ENCODE measurements at places on chromosomes 4 and X.

GRCh38 chr4:134463771-134464170 lies 262.2 kb upstream of the PABPC4L start:
- DNase-seq, result no peak

- no peak for DNase-seq
Observed at GRCh38 chr4:41451961-41452360, 86.0 kb upstream of the LIMCH1 start.

GRCh38 chrX:55702671-55703070 lies 14.9 kb upstream of the RRAGB start:
- no peak for DNase-seq

- no peak for DNase-seq
Observed at GRCh38 chrX:108000751-108001150, 18.6 kb upstream of the TEX13B start.

DNA sequence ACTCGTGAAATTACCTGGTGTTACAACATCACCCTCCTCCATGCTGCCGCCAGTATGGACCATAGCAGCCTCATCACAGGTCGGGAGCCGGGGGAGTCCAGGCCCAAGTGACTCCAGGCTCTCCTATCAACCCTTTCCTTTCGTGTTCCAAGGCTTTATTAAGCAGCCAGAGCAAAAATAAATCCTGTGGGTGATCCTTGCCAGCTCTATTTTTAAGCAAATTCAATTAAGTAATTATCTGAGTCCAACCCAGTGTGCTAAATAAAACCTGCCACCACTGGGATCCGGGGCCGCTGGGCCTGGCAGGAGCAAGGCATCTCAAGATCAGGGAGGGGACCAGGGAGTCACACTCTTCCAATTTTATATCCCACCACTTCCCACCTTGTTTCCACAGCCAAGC lies 80.7 kb upstream of the PRPS1 start:
- no peak for DNase-seq

GRCh38 chrX:15512401-15512965 lies 11.9 kb downstream of the BMX start:
- DNase-seq, result no peak

DNA sequence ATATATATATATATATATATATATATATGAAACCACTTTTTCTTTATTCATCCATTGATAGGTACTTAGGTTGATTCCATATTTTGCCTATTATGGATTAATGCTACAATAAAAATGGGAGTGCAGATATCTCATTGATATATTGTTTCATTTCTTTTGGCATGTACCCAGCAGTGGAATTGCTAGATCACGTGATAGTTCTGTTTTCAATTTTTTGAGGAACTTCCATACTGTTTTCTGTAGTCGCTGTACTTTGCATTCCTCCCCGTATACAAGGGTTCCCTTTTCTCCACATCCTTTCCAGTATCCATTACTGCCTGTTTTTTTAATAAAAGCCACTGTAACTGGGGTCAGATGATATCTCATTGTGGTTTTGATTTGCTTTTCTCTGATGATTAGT lies 124.6 kb downstream of the GABRB1 start:
- DNase-seq, result no peak

DNA sequence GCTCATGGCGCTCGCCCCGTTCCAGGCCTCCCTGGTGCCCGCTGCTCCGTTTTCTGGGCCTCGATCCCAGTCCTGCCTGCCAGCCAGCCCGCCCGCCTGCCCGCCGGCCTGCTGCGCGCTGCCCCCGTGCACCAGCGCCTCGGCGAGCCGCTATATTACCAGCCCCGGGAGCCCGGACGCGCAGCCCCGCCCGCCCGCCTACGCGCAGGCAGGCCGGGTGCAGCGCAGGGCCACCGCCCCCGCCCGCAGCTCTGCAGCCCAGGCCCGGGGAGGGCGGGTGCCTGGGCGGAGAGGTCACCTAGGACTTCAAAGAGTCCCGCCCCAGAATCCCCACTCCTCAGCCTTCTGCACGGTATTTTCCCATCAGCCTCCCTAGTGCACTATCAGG lies at the start of gene MAOB:
TSS of gene MAOB (minus strand) at position 157 of the 388 bp plus-strand sequence. CDS start at position 6, 151 bp downstream.
- DNase-seq, result no peak

- no peak for DNase-seq
Observed at GRCh38 chr4:172163215-172163614, 350.0 kb downstream of the GALNTL6 start.

GRCh38 chrX:13468096-13468495 lies 101.3 kb upstream of the EGFL6 start:
- DNase-seq, result no peak

- DNase-seq, result no peak
Observed at GRCh38 chr4:106340774-106341173, 24.4 kb downstream of the AIMP1 start.

DNA sequence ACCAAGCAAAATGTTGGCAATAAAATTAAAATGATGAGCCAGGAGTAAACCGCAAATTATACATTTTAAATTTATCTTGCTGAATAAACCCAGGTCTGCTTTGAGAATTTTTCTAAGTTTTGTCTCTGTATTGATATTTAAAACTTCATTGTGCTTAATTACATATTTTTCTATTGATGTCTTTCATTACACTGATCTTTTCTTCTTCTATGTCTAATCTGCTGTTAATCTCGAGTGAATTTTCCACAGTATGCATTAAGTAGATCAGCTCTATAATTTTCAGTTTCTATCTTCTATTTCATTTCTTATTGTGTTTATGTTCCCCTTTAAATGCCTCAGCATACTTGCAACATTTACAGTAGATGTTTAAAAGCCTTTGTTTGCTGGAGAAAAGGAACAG lies 918.7 kb downstream of the FAT4 start:
- no peak for DNase-seq

- no peak for DNase-seq
Observed at GRCh38 chr4:72427057-72427456, 142.0 kb downstream of the ADAMTS3 start.

- no peak for DNase-seq
Observed at GRCh38 chrX:42149765-42150164, 226.4 kb upstream of the CASK start.

DNA sequence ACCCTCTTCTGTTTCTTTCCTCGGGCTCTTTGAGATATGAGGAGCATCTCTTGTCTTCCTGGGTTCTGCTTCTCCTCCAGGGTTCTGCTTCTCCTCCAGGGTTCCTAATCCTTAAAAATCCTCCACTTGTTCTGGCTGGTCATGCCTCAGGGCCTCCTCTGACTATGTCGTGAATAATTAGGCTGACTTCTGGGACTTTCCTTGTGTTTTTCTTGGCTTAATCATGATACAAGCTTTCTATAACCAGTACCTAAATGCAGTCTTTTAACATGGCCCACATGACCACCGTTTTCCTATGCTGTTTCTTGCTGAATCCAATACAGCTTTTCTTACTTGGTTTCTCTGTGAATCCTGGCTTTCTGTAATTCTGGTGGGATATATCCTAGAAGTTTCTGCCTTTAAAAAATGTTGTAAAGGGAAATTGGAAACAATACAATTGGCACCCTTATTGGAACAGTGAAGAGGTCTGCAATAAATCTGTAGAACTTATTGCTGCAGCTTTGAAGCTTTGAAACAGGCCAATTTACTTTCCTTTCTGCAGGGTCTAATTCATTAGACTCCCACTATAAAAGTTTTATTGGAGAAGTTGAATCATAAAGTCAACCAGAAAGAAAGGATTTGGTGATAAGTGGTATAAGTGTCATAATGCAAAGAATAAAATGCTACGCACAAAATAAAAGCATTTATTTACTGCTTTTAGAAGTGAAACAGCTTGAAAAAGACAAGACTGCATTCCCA lies 213.1 kb downstream of the UGT8 start:
- DNase-seq, result no peak

DNA sequence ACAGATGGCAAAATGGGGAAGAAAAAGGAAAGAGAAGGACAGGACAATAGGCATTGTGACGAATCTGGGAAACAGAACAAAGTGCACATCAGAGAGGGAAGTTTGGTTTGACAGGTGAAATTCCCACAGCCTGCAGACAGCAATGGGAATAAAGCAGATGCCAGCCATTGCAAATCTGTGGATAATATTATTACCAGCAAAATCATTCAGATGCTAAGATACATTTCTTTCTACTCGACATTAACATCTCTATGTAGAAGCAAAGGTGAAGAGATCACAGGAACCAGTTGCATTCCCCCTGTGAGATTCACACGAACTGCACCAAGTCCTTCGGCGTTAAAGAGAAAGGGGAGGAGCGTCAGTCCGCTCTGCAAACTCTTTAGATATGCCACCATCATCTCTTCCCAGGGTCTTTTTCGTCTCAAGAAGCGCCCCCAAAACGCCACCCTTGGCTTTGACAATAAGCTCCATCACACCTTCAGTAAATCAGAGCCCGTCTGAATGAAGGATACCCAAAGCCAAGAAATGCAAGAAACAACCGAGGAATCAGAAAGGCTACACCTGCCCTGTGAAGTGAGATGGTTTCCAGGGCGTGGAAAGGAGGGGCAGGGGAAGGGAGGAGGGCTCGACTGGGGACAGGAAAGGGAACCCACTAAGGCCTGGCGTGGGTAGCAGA lies 1.9 kb downstream of the NEUROG2 start:
- DNase-seq, result no peak

GRCh38 chr4:119872371-119873016 lies 194.2 kb downstream of the MAD2L1 start:
- no peak for DNase-seq

- no peak for DNase-seq
Observed at GRCh38 chrX:47579537-47579936, 2.7 kb upstream of the TIMP1 start.

DNA sequence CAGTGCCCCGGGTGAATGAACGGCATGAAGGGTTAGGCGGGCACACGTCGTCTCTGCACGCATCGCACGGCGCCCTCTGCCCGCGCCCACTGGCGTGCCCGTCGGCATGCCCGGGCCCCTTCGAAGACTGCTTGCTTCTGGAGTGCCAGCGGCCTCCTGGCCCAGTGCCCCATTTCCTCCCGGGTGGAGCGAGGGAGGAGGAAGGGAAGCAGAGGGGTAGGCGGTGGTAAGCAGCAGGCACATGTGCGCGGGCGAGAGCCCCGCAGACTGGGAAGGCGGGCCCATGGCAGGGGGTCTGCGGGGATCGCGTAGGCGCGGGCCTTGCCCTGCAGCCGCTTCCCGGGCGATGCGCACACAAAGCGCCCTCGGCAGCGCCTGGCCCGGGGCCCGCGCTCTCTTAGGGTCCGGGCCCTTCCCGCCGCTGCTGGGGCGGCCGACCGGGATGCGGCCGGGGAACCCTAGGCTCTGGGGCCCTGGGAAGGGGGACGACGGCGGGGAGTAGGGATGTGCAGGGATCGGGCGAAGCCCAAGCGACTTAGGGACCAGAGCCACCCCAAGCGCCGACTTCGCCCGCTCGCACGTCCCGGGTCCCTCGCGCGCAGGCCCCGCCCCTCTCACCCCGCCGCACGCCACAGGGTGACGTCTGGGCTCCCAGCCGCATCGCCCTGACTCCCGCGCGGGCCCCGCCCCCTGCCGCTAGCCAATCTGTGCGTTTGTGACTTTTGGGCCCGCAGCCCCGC lies 866 bp upstream of the EMD start:
- DNase-seq, result no peak

Measured in activated CD8-positive, alpha-beta memory T cell treated with anti-CD3 and anti-CD28 coated beads for 4 hours (primary cell).